T-helper 22 cell (primary cell): ENCODE measurements at places on chromosomes 16 and 17.

- DNase-seq, result no peak
Measured at GRCh38 chr17:78223061-78223460, 8.4 kb upstream of the TMEM235 start.

- no peak for DNase-seq
Measured at GRCh38 chr17:38674014-38674748, 576 bp downstream of the EPOP start.

DNA sequence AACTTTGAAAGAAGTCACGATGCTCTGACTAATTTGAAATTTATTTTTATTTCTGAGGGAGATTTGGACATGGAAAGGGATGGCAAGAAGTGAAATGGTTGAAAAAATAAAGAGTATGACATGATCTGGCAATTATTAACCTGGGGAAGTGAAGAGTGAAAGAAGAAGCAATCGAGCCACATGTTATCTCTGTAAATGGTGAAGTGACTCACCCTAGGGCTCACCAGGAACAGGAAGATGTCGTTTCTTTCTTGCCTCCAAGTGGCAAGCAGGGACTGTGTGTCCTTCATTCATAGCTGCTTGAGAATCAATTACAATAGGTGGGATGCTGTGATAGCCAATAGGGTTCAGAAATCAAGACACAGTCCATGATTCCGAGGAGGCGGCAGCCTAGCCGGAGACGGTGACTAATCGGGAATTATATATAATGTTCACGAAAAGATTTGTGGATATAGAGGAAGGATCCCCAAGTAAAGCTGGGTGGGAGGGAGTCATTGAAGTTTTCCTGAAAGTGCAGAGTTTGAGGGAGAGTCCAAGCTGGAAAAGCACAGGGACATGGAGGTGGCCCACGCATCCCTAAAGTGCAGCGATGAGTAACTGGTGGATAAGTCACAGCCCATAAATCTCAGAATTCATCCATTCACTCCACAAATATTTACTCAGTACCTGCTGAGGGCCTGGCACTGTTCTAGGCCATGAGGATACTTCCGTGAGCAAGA, 18.2 kb upstream of the KRT20 start:
- no peak for DNase-seq

DNA sequence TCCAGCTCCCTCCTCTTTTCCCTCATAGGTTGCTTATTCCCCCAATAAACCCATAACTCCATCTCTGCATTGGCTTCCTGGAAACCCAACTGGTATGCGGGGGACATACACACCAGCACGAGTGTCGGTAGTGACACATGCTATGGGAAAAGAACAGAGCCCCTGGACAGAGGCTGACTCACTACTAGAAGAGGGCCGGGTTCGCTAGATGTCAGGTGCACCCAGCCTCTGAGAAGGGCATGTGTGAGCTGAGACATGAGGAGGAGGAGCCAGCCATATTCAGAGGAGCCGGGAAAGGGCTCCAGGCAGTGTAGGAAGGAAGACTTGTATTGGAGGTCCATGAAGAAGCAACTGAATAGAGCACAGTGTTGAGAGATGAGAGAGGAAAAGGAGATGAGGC, 241.1 kb downstream of the SOX9 start:
- DNase-seq, result no peak

DNA sequence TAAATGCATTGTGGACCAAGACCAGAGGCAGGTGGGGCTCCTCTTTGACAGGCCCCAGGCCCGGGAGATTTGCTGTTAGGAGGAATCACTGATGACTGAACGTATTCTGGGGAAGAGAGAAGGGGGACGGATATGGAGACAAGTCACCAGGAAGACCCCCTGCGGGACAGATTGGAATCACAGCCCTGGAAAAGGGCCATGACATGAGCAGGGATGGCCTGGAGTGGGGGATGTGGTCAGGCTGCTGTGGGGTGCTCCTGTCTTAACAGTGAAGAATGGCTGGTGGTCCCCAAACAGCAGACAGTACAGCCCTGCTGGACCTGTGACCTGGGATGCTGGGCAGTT, 23.7 kb upstream of the MGAT5B start:
- no peak for DNase-seq

- no peak for DNase-seq
Measured at GRCh38 chr17:3988297-3989040, 24.2 kb upstream of the ATP2A3 start.
